DND-41 (cell line): ENCODE measurements at places on chromosomes 3 and 15.
A peak's percentile ranks its signal among the peaks of the same experiment; 100 is the strongest.

DNA sequence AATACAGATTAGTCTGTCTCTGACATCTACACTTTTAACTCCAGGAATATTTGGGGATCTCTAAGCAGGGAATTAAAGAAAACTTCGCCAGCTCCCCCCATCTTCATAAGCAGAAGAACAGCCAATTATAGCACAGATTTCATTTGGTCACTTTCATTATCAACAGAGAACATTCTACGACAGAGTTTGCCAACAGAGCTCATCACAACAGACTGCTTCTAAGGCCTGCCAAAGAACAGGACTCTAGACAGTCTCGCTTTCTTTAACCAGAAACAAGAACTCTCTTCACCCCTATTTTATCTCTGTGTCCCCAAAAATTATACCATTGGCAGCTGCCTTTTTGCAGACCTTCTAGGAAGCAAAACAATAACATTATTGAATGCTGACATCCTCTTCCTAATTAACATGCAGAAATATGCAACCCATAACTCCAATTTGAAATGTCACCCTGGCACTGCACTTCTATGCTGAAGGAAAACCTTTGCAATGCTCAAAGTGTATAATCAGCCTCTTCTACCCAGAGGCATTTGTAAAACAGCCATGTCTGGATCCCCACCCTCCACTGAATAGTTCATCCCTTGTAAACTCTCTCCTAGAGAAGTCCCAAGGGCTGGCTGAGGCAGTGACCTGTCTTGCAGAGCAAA is 552.8 kb downstream of the MAGI1 start:
- DNase-seq: no peak

- no peak for DNase-seq
These were observed 276.6 kb downstream of the UBE2E2 start for GRCh38 chr3:23479615-23480328.

DNA sequence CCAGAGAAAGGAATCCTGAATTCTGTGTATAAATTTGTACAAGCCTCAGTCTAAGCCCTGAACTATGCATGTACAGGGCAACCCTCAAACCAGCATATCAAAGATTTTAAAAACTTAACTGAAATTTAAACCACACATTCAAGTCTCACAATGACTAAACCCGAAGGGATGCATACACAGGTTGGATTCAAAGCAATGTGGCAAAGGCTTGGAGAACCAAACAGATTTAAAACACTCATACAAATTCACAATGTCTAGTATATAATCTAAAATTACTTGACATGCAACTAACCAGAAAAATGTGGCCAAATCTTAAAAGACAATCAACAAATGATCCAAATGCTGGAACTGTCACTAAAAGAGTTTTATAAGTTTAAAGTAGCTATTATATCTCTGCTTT is 36.4 kb downstream of the CEP152 start:
- DNase-seq: no peak

- DNase-seq: no peak
These were observed 803.3 kb downstream of the DIPK2A start for GRCh38 chr3:144774897-144775296.

- DNase-seq: peak; percentile 83
These were observed 718 bp downstream of the SPG11 start for GRCh38 chr15:44662478-44663409.

- no peak for DNase-seq
These were observed 99.8 kb upstream of the PRR20G start for GRCh38 chr3:127387556-127388153.

GRCh38 chr15:64842096-64842939 is 603 bp downstream of the PLEKHO2 start:
- DNase-seq: no peak

DNA sequence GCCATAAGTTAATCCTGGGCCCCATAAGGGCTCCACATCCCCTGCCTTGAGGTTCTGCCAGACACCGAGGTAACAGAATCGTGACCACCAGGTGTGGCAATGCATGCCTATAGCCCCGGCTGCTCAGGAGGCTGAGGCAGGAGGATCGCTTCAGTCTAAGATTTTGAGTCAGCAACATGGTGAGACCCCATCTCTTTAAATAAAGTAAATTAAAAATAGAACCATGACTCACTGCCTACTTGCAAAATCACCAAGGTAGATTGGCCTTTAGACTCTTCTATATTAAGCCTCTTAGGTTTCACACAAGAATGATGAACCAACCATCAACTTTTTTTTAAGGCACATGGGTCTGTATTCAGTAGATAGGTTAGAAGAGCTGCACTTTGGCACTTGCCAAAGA is 9.7 kb downstream of the WDR5B start:
- no peak for DNase-seq

DNA sequence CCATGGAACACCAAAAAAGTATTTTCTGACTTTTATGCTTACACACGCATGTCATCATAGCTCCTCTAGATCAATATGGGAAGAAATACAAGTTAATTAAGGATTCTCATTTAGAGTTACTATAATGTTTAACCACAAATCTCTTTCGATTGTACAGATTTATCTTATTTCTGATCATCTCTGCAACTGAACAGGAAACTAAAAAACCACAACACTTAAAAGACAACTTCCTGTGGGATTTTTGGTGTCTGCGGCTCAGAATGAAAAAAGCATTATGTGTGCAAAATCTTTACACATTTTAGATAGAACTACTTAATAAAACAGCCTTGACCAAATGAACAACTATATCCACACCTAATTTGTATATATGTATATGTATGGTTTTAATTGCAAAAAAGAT is 3.0 kb upstream of the TJP1 start:
- DNase-seq: peak; percentile 37
